Thyroid gland (tissue), 4 donors: ENCODE measurements at places on chromosomes 5 and 9. TPM values are rescaled to one million over a fixed set of nuclear protein-coding genes. Genes with fewer than 3 reads are reported as not detected.
A peak's percentile ranks its signal among the peaks of the same experiment; 100 is the strongest.

GRCh38 chr5:12910641-12911040 is 1006.4 kb upstream of the CTNND2 start:
- DNase-seq, result no peak
- no peaks in the 10 kb centered on the region for H3K36me3 ChIP-seq
- no peak overlapping the region for H3K4me3 ChIP-seq
- no peaks in the 10 kb centered on the region for H3K4me1 ChIP-seq
- H3K27me3 ChIP-seq, result no peaks in the 10 kb centered on the region
- H3K27ac ChIP-seq, result no peak overlapping the region

DNA sequence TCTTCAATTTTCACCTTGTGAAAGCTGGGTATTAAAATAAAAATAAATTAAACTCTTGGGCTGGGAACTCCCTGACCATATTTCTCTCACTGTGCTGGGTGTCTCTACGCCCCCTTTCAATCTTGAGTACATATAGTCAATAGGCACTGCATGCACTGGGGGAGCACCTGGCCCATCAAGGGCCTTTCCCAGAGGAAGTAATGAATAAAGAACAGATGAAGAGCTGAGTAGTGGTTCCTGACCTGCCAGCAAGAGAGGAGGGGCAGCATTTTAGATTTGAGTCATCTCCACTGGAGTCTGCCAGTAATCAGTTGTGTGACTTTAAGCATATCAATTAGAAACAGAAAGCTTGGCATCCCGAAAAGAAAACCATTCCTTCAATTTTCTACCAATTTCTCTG is 6.2 kb downstream of the MAPKAP1 start:
- H3K27me3 ChIP-seq, result no peaks in the 10 kb centered on the region
- no peak overlapping the region for H3K27ac ChIP-seq

GRCh38 chr9:110745676-110746075 is 77.1 kb downstream of the MUSK start:
- peak; percentile 55 for DNase-seq
- H3K27me3 ChIP-seq, result no peaks in the 10 kb centered on the region
- H3K4me1 ChIP-seq, result peaks cover 58% of the 10 kb centered on the region

ASPN gene
- 2.4 TPM for total RNA-seq

DNA sequence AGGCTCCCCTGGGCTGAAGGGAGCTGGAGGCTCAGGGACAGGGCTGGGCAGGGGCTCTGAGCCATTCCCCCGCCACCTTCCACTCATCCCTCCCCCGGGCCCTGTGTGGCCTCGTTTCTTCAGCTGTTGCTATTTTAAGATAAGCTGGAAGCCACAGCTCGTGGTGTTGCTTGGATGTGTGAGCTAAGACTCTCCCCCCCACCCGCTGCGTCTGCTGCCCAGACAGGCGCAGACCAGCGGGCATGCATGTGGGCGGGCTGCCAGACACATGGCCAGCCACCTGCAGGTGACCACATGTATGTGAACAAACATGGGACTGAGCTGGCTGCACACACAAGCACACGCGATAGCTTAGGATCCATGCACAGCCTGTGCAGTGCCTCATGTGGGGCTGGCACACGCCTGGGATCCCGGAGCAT is 8.7 kb downstream of the SNCB start:
- peaks cover 16% of the 10 kb centered on the region for H3K27me3 ChIP-seq
- no peaks in the 10 kb centered on the region for H3K36me3 ChIP-seq
- no peak overlapping the region for H3K4me3 ChIP-seq
- H3K27ac ChIP-seq, result no peak overlapping the region

GRCh38 chr9:79000230-79001002 is 571.3 kb upstream of the TLE4 start:
- H3K27me3 ChIP-seq, result no peaks in the 10 kb centered on the region
- no peak overlapping the region for H3K4me3 ChIP-seq
- H3K4me1 ChIP-seq, result no peaks in the 10 kb centered on the region
- DNase-seq, result no peak

MAP1B gene
- 54.5 TPM for total RNA-seq

RMRP gene
- 5,546 TPM for total RNA-seq

HSD17B4 gene
- 515 TPM for total RNA-seq

- no peaks in the 10 kb centered on the region for H3K27me3 ChIP-seq
- H3K27ac ChIP-seq, result no peak overlapping the region
- H3K4me1 ChIP-seq, result peaks cover 16% of the 10 kb centered on the region
These were observed 10.8 kb downstream of the FIBCD1 start for GRCh38 chr9:130927995-130928900.

GRCh38 chr5:45596320-45596719 is 99.9 kb downstream of the HCN1 start:
- no peaks in the 10 kb centered on the region for H3K4me1 ChIP-seq
- H3K4me3 ChIP-seq, result no peak overlapping the region
- H3K27ac ChIP-seq, result no peak overlapping the region
- no peaks in the 10 kb centered on the region for H3K36me3 ChIP-seq

DNA sequence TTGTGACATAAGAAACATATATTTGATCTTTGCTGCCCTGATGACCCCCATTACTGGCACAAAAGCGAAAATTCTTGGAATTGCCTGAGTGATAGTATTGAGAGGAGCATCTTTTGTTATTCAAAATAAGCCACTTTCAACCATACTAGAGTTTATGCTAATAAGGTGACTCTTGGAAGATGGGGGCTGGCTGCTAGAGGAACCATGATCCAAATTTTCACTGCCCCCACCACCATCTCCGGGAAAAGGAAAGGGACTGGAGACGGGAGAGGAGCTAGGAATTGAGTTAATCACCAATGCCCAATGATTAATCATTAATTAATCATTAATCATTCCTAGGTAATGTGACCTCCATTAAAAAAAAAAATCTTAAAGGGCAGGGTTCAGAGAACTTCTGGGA is 25.6 kb downstream of the FBXW11 start:
- H3K36me3 ChIP-seq, result no peaks in the 10 kb centered on the region
- DNase-seq, result no peak
- no peak overlapping the region for H3K27ac ChIP-seq
- H3K4me1 ChIP-seq, result peaks cover 10% of the 10 kb centered on the region

- no peak for DNase-seq
- no peak overlapping the region for H3K4me3 ChIP-seq
- H3K36me3 ChIP-seq, result no peaks in the 10 kb centered on the region
- H3K27me3 ChIP-seq, result no peaks in the 10 kb centered on the region
- no peaks in the 10 kb centered on the region for H3K4me1 ChIP-seq
These were observed 22.7 kb upstream of the ANXA6 start for GRCh38 chr5:151180291-151180690.

PCDHA9 gene
- total RNA-seq, result 0.17 TPM

DNA sequence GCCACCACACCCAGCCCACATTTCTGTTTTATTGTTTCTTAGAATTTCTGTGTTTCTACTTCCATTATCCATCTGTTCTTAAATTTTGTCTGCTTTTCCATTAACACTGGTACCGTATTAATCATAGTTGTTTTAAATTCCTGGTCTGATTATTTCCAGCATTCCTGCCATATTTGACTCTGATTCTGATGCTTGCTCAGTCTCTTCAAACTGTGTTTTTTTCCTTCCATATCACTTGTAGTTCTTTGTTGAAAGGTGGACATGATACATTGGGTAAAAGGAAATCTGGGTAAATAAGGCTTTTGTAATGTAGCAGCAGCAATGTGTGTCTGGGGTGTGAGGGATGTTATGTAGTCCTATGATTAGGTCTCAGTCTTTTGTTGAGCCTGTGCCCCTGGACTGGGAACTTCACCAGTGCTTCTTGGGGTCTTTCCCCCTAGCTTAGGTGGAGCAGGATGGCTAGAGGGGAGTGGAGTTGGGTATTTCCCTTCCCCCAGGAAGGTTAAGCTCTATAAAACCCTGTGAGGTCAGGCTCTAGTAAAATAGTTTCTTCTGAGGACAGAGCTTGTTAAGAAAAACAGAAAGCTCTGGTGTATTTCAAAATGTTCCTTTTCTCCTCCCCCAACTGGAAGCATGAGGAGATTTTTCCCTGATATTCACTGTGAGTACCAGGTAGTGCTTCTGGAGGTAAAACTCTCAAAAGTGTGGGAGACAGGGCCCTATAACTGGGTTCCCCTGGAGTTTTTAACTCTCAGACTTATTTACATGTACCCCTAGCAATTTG is 10.1 kb upstream of the TMOD1 start:
- no peaks in the 10 kb centered on the region for H3K27me3 ChIP-seq
- no peak overlapping the region for H3K4me3 ChIP-seq
- H3K36me3 ChIP-seq, result no peaks in the 10 kb centered on the region

DNA sequence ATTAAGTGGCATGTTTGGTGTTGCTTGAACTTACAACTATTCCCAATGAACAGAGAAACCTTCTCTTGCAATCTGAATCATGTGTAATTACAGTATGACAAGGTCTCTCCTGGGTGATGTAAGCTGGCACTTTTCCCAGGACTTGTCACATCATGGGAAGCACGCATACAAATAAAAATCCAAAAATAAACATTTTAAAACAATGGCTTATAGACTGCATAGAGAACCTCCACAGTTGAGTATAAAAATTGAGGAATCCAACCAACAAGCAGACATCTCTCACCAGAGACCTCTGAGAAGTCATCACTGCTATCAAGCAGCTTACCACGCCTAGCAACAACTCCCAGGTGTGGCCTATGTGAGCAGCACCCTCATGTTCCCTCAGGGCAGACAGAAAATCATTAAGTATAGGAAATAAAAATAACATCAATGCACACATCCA is 3.9 kb downstream of the MLLT3 start:
- H3K27me3 ChIP-seq, result no peaks in the 10 kb centered on the region
- H3K27ac ChIP-seq, result peak overlapping the region; percentile 13
- DNase-seq, result no peak
- H3K4me1 ChIP-seq, result peaks cover 13% of the 10 kb centered on the region
- H3K4me3 ChIP-seq, result no peak overlapping the region
- no peaks in the 10 kb centered on the region for H3K36me3 ChIP-seq

- H3K4me3 ChIP-seq, result no peak overlapping the region
- DNase-seq, result no peak
- H3K27ac ChIP-seq, result no peak overlapping the region
- H3K4me1 ChIP-seq, result no peaks in the 10 kb centered on the region
- no peaks in the 10 kb centered on the region for H3K36me3 ChIP-seq
These were observed 11.8 kb upstream of the UBE2D2 start for GRCh38 chr5:139549162-139549894.

DNA sequence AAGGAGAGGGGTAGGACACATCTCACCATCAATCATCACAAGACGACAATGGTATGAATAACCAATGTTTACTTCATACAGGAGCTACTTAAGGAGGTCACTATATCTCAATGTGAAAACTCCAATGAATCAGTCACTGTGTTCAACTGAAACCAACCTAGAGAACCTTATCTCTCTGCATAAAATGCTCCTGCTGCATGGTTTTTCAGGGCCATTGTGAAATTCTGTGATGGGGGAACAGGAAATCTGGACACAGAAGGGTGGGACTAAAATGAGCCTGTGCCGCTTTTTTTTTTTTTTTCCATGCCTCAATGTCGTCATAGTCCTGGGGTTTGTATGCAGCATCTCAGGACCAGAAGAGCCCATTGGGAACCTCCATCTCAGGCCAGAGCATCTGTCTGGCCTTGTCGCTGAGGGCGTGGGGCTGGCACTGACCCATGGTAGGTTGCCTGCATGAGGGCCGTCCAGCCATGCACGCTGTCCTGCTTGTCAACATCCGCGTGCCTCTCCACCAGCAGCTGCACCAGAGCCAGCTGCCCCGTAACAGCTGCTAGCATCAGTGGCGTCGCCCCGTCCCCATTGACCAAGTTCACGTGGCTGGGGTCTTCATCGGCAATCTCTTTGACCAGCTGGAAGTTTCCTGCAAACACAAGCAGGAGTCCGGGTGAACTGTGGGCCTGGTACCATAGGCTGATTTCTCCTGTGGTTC is 12.7 kb downstream of the ANKS6 start:
- no peaks in the 10 kb centered on the region for H3K27me3 ChIP-seq
- no peak overlapping the region for H3K4me3 ChIP-seq
- no peak overlapping the region for H3K27ac ChIP-seq
- no peak for DNase-seq
- peaks cover 18% of the 10 kb centered on the region for H3K4me1 ChIP-seq
- H3K36me3 ChIP-seq, result peaks cover 2% of the 10 kb centered on the region

C5 gene
- total RNA-seq, result 1.7 TPM

GRCh38 chr9:79568337-79569101 is 3.2 kb upstream of the TLE4 start:
- no peaks in the 10 kb centered on the region for H3K36me3 ChIP-seq
- no peaks in the 10 kb centered on the region for H3K27me3 ChIP-seq
- H3K4me3 ChIP-seq, result no peak overlapping the region
- no peak for DNase-seq
- H3K4me1 ChIP-seq, result peaks cover 10% of the 10 kb centered on the region

DNA sequence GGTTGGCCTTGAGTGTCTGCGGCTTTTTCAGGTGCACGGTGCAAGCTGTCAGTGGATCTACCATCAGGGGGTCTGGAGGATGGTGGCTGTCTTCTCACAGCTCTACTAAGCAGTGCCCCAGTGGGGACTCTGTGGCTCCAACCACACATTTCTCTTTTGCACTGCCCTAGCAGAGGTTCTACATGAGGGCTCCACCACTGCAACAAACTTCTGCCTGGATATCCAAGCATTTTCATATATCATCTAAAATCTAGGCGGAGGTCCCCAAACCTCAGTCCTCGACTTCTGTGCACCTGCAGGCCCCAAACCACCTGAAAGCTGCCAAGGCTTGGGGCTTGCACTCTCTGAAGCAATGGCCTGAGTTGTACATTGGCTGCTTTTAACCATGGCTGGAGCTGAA is 601.5 kb downstream of the MTRR start:
- no peak for DNase-seq
- H3K4me1 ChIP-seq, result no peaks in the 10 kb centered on the region
- no peaks in the 10 kb centered on the region for H3K36me3 ChIP-seq
- H3K27me3 ChIP-seq, result no peaks in the 10 kb centered on the region
- H3K4me3 ChIP-seq, result no peak overlapping the region

DNA sequence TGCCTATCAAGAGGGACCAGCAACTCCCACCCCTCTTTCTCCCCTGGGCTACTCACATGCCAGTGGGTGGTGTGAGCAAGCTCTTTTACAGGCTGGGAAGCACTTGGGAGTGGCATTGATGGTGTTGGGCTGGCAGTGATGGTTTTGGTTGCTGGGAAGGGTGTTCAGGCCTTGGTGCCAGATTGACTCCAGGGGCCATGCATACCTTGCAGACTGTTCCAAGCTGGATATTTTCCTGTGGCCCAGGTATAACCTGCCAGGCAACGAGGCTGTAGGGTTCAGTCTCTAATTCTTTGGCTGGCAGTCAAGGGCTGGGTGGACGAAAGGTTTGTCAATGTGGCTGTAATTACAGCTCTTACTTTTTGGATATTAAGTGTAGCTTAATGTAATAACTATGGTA is 177.3 kb downstream of the MACROH2A1 start:
- H3K4me1 ChIP-seq, result no peaks in the 10 kb centered on the region
- no peak overlapping the region for H3K27ac ChIP-seq
- H3K4me3 ChIP-seq, result no peak overlapping the region
- no peaks in the 10 kb centered on the region for H3K27me3 ChIP-seq
- DNase-seq, result no peak

DNA sequence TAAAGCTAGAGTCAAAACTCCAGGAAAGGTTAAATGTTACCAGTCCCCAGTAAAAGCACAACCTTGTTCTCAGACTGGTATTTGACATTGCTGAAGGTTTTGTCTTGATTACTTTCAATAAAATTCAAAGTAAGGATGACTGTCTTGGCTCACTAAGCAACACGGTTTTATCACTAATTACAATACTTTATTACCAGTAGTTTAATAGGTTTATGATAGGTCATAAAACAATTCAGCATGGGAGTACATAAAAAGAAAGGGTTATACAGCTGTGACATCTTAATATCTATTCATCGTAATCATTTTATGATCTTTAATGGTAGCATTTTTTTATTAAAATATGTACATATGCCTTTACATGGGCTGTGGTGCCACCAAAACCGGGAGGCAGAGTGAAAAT is 370.7 kb upstream of the IRX2 start:
- H3K27me3 ChIP-seq, result no peaks in the 10 kb centered on the region
- DNase-seq, result no peak
- no peak overlapping the region for H3K4me3 ChIP-seq
- no peaks in the 10 kb centered on the region for H3K36me3 ChIP-seq
- H3K27ac ChIP-seq, result no peak overlapping the region
